ENCODE measurements at places on chromosomes 2 and 18.

GRCh38 chr2:47155091-47155876 is at the start of gene STPG4:
TSS of gene STPG4 (minus strand) at chr2:47155308. CDS start at chr2:47155251, 57 bp downstream.
- DNase-seq = no peak

- peak; percentile 54 for DNase-seq
These were observed 254.4 kb downstream of the NBAS start for GRCh38 chr2:15306706-15307105.

DNA sequence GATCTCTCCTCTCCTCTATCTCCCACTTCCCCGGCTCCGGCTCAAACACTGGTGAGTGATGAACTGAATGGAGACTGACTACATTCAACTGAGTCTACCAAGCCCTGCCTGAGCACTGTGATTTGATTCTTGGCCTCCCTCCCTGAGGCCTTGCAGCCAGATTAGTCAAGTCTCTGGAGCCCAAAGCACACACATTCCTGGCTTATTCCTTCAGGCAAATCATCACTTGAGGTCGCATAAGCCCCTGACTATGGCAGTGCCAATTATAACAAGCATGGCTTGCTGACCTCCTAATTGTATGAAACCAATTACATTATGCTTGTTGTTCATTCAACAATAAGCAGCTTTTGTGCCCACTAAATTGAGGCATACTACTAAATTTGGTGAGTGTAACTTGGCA is 34.6 kb downstream of the EFEMP1 start:
- DNase-seq = peak; percentile 42

- DNase-seq = no peak
These were observed 5.1 kb downstream of the PTPN4 start for GRCh38 chr2:119764832-119765231.

- peak; percentile 13 for DNase-seq
These were observed 60.9 kb downstream of the KCTD1 start for GRCh38 chr18:26487437-26487836.

GRCh38 chr2:119428488-119429224 is 3.0 kb upstream of the TMEM37 start:
- DNase-seq = no peak

- peak; percentile 56 for DNase-seq
These were observed 22.1 kb downstream of the CENPA start for GRCh38 chr2:26807788-26808460.

- DNase-seq = no peak
These were observed 65.7 kb upstream of the POMC start for GRCh38 chr2:25233916-25234605.

DNA sequence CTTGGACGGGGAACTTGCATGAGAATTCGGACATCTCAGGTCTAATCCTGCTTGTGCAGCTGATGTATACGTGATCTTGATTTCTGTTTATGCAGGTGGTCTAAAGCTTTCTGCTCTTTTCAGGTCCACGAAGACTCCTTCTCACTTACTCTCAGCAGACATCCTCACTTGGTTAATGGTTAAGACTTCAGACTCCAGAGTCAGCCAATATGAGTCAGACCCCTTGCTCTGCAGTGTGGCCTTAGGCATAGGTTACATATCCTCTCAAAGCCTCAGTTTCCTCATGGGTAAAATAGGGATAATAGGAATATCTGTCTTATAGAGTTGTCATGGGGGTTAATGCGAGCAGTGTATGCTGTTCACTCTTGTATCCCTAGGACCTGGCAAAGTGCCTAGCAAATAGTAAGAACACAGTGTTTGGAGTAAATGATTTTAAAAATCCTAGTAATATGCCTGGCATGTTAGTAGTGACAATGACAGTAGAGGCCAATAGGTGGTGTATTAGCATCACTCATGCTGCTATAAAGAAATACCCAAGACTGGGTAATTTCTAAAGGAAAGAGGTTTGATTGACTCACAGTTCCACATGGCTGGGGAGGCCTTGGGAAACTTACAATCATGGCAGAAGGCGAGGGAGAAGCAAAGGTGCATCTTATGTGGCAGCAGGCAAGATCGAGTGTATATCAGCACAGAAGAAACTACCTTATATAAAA is 42.3 kb downstream of the XRCC5 start:
- peak; percentile 17 for DNase-seq

DNA sequence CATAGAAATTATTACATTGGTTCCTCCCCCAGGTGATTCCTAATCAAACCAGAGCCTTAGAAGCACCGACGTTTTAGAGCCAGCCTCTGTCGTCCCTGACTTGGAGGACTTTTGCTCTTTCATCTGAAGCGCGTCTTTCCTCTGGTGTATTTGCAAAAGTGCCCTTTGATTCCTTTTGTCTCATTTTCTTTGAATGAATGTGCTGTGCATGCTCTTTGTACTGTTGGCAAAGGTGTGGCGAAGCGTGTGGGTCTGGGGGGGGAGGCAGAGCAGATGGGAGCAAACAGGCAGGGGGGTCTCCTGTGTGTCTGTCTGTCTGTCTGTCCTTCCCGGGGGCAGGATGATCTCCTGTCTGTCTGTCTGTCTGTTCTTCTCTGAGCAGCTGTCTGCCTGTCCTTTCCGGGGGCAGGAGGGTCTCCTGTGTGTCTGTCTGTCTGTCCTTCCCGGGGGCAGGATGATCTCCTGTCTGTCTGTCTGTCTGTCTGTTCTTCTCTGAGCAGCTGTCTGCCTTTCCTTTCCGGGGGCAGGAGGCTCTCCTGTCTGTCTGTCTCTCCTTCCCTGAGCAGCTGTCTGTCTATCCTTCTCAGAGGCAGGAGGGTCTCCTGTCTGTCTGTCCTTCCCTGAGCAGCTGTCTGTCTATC is 205.5 kb upstream of the MYT1L start:
- DNase-seq = no peak

GRCh38 chr2:154591294-154591820 is 107.1 kb upstream of the KCNJ3 start:
- no peak for DNase-seq

DNA sequence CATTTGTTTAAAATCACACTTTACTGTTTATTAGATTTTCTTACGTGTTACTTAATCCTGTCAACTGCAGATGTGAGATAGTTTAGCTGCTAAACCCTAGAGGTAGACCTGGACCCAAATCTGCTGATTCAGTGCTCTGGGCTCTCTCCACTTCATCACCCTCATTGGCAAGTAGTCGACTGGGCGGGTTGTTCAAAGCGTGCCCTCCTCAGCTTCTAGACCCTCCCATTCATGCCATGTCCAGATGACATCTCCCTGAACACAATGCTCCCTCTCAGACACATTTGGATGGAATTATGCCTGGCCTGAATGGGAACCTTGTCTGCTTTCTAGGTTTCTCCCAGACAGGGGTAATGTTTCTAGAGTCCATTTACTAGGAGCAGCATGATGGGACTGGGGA is 43.7 kb downstream of the RPIA start:
- peak; percentile 17 for DNase-seq

GRCh38 chr2:61898810-61899209 is 6.7 kb upstream of the COMMD1 start:
- DNase-seq = peak; percentile 27

DNA sequence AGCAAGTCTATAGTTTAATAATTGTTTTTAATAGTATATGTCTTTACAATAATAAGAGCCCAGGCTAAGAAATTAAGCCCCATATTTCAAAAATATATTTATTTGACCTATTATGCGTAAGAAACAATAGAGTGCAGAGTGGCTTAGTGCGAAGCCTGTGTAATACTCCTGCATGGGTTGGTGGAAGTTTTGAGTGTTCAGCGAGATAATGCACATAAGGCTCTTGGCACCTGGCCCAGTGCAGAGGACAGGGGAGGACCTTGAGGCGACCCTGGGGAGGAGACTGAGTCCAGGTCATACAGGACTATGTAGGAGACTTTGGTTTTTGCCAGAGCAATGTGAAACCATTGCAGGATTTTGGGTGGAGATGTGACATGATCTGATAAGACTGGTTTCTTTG is 132.4 kb upstream of the ST6GAL2 start:
- DNase-seq = no peak
